Stimulated activated CD8-positive, alpha-beta memory T cell treated with anti-CD3 and anti-CD28 coated beads, Interleukin-7, amount 100 ng/mL, for 1 hour (primary cell): ENCODE measurements at places on chromosomes 16 and 17.

DNA sequence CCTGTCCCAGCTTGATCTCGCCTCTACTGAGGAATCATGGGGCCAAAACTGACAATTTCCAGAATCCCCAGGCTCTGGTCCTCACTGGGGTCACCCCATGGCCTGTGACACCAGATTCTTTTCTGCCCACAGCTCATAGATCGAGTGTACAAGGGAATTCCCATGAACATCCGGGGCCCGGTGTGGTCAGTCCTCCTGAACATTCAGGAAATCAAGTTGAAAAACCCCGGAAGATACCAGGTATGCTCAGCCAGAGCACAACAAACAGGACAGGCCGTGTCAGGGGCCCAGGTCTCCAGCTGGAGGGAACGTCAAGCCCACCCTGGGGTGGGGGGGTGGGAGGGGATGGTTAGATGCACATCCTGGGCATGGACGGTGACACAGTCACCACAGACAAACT is 17.5 kb downstream of the USP6 start:
- DNase-seq: no peak

DNA sequence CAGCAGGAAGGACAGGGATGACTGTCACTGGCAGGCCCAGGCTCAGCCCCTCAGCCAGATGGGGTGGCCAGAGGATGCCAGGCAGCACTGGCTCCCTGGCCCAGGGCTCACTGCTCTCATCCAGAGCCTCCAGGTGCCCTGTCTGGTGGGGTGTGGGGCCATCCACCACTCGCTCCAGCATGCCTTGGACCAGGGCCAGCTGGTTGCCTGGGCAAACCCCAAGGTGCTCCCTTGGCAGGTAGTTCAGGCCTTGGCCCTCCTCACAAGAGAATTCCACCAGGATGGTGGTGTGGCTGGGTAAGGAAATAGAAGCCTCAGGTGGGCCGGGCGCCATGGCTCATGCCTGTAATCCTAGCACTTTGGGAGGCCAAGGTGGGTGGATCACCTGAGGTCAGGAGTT is 29.4 kb downstream of the LGALS9 start:
- DNase-seq: no peak

GRCh38 chr16:89633064-89633631 is 19.7 kb downstream of the DPEP1 start:
- DNase-seq: no peak

GRCh38 chr17:17937201-17937853 is 34.9 kb downstream of the TOM1L2 start:
- no peak for DNase-seq

DNA sequence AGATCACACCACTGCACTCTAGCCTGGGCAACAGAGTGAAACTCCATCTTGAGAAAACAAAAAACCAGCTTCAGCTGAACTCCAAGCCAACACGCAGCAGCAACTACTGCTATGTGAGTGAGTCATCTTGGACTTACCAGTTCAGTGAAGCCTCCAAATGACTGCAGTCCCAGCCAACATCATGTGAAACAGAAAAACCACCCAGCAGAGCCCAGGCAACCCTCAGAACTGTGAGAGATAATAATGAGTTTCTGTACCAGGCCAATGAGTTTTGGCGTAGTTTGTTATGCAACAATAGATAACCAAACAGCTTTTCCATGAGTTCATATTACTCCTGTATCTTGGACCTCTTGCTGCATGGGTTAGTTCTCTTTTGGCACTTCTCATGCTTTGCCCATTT is 23.3 kb downstream of the PHF12 start:
- DNase-seq: no peak

DNA sequence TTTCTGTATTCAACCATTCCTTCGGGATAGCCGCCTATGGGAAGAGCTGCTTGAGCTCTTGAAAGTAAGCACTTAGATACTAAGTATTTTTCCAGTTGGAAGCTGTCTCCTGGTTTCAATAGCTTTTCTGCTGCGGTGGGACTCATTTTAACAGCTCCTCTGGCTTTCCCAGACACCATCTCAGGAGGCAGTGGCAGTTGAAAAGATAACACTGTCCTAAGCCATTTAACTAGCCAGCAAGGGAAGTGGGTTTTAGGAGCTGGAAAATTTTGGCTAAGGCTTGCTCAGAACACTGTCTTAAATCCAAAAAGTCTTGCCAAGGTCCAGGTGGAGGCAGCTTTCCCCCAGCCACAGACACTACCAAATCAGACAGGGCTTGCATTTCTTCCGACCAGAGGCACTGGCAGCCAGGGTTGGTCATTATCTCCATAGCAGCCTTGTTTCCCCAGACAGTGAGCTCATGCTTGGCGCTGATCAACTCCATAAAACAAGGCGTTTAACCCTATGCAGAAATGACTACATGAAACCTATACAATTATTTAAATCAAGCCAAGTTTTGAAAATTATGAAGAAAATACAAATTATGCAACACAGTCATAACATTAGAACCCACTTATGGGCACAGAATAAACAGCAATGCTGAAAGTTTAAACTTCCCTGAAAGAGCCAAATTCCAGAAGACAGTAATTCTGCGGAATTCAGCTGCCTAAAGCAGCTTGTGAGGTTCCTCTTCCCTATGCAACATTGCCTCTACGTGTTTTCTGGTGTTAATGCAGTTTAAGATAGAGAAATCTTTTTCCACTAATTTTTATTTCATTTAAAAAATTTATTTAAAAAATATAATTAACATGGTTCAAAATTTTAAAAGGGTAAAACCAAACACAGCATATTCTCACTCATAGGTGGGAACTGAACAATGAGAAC is 25.0 kb downstream of the GABARAPL2 start:
- no peak for DNase-seq

DNA sequence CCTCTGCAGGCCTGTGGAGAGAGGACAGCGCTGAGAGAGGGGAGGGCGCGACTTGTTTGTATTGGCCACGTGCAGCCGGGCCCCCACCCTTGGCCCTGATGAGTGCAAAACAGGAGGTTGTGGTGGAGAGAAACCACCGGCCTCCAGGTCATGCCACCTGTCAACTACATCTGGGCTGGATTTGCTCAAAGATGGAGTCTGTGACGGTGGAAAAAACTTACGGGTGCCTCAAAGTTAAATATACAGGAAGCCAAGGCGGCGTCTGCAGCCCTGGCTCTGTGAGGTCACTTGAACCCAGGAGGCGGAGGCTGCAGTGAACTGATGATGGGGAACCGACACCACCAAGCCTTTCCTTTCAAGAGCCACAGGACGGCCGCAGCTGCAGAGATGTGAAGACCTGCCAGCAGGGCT is 15.7 kb downstream of the C16orf74 start:
- peak; percentile 9 for DNase-seq

DNA sequence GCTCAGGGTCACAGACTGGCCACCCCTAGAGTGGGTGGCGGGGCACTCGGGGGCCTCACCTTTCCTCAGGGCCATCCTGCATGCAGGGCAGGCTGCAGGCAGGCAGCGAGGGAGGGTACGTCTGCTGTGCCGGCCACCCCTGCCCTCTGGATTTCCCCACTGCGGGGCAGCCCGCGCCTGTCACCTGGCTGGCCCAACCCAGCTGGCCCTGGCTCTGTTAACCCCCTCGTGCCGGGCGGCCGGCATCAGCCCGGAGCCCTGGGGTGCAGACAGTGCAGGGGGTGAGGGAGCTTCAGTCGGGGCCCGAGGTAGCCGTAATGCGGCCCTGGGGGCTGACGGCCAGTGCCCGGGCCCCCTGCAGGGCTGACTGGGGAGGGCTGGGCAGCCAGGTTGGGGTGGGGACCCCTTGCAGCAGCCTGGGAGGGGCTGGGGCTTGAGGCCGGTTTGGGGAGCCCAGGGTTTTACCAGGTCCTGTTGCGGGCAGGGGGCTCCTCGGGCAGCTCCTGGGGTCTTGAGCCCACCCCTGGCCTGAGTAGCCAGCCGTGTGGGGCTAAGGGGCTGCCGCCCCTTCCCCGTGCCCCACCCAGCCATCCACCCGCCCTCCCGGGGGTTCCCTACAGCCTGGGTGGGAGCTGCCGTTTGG is at the start of gene IGFALS:
Gene IGFALS, minus strand, starts transcription at position 128 of the 643 bp plus-strand sequence. Its CDS starts 53 bp downstream, at position 75.
- DNase-seq: no peak

- DNase-seq: no peak
These were observed 363.3 kb upstream of the CDH5 start for GRCh38 chr16:66003201-66003600.

DNA sequence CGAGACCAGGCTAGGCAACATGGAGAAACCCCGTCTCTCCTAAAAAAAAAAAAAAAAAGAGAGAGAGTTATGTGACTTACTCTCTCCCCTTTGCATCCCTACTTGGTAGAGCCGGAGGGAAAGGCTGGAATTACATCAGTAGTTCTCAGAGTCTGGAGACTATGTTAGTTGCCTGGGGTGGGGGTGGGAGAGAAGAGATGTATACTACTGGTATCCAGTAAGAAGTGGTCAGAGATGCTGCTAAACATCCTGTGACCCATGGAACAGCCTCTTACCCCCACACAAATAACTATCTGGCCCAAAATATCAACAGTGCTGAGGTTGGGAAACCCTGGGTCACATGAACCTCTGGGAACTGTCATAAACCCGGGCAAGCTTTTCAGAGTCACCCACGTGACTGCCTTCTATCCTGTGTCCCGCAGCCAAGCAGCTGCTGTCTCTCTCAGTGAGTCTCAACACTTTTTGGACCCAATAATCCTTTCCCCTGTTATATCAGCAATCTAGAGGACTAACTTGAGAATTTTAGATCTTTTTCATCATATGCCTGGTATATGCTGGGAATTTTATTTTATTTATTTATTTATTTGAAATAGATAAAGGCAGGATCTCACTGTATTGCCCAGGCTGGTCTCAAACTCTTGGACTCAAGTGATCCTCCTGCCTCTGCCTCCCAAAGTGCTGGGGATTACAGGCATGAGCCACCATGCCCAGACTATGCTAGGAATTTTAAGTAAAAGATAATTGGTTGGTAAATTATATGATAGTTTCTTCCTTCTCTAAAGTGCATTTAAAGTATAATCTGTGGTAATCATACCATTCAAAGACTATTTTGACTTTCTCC is 8.7 kb downstream of the EIF1 start:
- no peak for DNase-seq

DNA sequence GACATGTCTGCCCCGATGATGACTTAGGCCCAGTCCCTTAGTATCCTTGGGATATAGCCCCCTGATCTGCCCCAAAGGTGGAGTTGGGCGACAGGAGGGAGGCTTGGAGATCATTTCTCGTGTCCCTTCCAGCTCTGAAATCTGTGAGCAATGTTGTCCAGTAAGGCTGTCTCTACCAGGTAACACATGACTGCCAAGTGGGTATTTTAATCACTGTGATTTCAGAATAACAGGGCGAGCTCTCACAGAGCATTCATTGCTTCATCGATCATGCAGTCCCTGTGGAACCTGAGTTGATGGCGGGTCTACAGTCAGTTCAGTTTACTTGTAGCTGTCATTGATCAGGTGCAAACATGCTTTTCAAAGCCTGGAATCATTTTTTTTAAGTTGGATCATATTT is 39.2 kb downstream of the KSR1 start:
- DNase-seq: no peak

GRCh38 chr17:17497845-17498520 is 1.8 kb upstream of the RASD1 start:
- no peak for DNase-seq

GRCh38 chr17:81666342-81667191 is at the start of the genes CCDC137 and OXLD1:
Gene CCDC137 (plus strand): TSS chr17:81666737. CDS start chr17:81666767, 30 bp downstream.
Gene OXLD1 (minus strand): TSS chr17:81666605. CDS start chr17:81666577, 28 bp downstream.
- peak; percentile 87 for DNase-seq

GRCh38 chr16:8859913-8860881 is 8.6 kb downstream of the CARHSP1 start:
- DNase-seq: no peak

DNA sequence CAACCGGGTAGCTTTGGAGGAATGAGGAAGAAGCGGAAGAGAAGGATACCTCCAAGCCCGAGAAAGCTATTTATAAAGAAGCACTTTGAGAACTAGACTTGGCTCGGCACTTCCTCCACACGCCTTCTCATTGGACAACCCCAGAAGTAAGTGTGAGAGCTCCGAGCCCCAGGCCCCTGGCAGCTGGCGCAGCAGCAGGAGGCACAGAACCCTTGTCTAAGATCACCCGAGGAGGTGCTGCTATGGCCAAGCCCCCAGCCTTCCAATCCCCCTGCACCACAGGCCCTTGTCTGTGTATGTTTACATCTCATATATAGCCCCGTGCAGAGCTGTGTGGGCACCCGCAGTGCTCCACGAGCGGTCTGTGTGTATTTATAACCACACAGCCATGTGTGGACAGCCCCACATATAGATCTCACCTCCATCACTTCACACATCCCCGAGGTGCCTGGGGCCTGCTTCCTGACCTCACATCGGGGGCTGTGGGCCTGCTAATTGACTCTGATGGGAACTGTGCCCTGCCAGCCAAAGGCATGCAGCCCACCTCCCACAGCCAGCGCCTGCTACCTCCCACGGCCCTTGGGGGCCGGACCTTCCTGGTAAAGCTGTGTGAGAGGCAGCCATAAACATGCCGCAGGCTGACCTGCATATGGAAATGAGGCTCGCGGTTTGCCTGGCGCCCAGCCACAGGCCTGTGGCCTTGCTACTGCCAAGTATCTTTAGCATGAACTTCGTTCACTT is 96.1 kb downstream of the C17orf67 start:
- no peak for DNase-seq

DNA sequence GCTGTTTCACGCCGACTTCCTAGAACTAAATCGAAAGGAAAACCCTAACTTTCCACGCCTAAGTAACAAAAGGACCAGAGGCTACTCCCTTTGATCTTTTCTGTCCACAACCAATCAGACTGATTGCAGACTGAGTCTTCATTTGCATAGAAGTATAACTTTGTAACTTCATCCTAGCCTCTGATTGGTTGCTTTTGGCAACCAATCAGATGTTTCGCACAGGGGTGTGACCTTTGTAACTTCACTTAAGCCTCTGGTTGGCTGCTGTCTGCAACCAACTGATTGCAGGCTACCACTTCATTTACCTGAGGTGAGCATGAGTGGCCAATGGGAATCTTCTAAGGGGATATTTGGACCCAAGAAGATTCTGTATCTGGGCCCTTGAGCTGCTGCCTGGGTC is 17.4 kb upstream of the ICAM2 start:
- no peak for DNase-seq

GRCh38 chr17:74682471-74683190 is 30.1 kb downstream of the CD300LF start:
- no peak for DNase-seq

GRCh38 chr16:2919511-2920255 is 8.0 kb downstream of the FLYWCH1 start:
- no peak for DNase-seq

DNA sequence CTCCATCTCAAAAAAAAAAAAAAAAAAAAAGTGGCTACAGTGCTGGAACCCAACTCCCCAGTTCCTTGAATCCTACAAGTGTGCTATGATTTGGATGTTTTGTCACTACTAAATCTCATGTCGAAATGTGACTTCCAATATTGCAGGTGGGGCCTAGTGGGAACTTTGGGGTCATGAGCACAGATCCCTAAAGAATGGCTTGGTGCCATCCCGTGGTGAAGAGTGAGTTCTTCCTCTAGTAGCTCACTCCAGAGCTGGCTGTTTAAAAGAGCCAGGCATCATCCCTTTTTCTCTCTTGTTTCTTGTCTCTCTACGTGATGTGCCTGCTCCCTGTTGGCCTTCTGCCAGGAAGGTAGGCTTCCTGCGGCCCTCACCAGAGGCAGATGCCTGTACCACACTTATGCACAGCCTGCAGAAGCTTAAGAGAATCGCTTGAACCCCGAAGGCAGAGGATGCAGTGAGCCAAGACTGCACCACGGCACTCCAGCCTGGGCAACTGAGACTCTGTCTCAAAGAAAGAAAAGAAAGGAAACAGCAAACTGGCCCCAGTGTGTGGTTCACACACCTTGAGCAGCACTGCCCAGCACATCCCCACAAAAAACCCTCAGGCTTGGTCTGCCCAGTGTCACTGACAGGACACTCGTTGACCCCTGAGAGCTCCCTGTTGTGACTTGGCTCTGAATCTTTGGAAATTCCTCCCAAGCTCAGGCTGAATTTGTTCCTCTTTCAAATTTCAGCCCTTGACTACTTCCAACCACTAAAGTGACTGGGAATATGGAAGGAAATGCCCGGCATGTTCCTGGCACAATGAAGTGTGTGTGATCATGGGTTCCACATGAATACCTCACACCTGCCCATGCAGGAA is 3.1 kb downstream of the MT1E start:
- no peak for DNase-seq
